ENCODE measurements at places on chromosomes 5 and 9.

DNA sequence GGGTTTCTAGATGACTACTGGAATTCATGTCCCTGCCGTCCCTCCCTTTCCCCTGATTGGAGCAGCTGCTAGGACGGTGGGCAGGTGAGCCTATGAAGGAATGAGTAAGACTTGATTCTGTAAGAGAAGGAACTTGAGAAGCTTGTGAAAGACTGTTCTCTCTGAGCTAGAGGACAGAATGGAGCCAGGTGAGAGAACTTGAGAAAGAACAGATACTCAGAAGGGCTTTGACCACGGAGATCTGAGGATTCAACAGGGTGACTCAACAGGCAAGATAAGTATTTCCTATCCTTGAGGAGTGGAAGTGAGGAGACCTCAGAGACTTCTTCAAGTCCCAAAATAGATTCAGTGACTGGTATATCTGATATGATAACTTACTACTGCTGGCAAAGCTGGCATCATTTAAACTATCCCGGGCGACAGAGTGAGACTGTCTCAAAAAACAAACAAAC lies 41.9 kb downstream of the HSDL2 start:
- no peak for DNase-seq

- no peak for DNase-seq
These were observed 29.4 kb downstream of the SMAD5 start for GRCh38 chr5:136162008-136162407.

GRCh38 chr9:91048749-91049148 lies 247.1 kb downstream of the SYK start:
- no peak for DNase-seq

GRCh38 chr9:15522130-15522755 lies 11.5 kb upstream of the PSIP1 start:
- DNase-seq: no peak

GRCh38 chr9:137913132-137913531 lies 35.5 kb downstream of the CACNA1B start:
- no peak for DNase-seq

All from NCI-H774 (cell line).